ENCODE measurements at places on chromosomes 6 and 20.

DNA sequence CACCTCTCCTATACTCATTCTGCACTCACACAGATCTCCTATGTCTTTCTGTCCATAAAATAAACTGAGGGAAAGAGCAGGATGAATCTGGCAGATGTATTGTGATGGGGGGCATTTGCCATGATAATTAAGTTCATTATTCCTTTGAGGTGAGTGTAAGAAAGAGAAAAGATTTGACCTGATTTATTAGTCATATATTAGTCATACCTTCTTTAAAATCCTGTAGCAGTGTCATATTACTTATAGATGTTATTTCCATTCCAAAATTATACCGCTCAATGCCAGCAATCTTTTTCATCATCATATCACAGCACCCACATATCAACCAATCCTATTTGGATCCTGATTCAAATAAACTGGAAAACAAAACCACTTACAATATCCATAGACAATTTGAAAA lies 733.3 kb upstream of the SLC35B3 start:
- DNase-seq = no peak

DNA sequence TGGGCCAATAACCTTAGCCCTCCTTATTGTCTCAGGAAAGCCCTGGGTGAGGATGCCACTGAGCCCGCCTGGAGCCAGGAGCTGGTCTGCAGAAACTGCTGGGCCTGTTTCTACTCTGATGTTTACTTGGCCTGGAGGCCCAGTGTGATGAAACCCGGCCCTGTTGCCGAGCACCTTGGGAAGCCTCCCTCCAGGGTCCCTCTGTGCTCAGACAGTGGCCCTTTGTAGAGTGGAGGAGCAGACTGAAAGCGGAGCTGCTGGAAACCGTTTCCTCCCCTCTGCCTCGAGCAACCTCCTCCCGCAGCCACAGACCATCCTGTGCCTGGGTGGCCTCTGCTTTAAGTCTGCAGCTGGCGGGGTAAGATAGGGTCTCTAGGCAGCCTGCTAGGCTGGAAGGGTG lies 84.1 kb upstream of the EPB41L1 start:
- DNase-seq = no peak

DNA sequence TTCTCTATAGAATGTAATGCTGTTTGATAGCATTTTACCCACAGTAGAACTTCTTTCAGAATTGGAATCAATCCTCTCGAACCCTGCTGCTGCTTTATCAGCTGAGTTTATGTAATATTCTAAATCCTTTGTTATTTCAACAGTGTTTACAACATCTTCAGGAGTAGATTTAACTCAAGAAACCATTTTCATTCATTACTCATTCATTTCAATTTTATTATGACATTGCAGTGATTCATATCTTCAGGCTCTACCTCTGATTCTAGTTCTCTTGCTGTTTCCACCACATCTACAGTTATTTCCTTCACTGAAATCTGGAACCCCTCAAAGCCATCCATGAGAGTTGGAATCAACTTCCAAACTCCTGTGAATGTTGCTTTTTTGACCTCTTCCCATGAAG lies 93.7 kb downstream of the ZFAND3 start:
- DNase-seq = no peak

DNA sequence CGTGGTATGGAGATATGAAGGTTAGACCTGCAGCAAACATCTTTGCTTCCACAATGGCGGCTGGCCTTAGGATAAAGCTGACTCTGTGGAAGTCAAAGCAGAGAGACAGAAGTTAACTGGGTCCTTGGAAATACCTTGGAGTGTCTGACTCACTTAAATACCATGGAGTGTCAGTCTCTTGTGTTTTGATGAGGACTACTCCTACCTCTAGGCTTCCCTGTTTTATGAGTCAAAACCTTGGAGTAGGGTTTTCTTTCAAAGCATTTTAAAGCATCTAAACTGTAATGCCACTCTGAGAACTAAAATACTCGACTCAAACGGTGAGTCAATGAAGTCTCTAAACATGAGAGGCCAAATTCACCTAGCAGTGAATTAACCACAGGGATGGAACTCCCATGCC lies 329.1 kb downstream of the SAMD5 start:
- DNase-seq = no peak

DNA sequence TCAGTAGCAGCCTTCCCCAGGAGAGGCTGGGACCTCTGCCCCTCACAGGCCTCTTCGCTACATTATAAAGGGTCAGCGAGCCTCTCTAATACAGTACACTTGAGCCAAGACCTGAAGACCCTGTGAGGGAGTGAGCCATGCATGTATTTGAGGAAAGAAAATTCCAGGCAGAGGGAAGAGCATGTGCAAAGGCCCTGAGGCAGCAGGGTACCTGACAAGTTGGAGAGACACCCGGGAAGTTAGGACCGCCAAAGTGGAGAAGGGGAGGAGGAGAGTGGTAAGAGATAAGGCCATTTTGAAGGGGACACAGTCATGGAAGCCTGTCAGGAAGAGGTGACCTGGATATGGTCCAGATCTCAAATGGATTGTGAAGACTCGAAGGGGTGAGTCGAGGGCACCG lies 219.3 kb upstream of the RNF24 start:
- no peak for DNase-seq

DNA sequence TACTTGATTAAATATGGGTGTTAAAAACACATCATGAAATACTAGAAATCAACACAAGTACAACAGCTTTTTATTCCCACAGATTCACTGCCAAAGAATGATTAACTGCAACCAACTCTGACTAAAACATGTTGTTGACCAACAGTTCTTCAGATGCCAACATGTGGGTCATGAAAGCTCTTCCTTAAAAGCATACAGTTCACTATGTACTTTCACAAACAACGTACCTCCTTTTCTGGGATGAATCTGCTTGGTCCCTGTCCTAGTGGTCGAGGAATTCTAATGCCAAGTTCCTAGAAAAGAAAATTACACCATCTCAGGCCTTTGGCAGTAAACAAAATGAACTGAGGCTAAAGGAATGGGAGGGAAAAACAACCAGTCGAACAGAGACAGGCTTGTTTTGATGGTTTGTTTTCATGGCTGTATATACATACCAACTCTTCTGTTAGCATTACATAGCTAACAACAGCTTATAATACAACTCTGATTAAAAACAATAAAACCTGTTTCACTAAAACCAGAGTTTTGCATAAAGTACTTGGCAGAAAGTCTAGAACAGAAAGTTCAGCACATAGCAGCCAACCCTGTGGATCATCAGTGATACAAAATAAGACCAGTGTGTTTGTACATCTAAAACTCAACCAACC lies 92.5 kb downstream of the SESN1 start:
- no peak for DNase-seq

GRCh38 chr6:168299541-168300511 lies 19.8 kb downstream of the DACT2 start:
- DNase-seq = no peak

GRCh38 chr6:86916393-86916792 lies 20.9 kb upstream of the HTR1E start:
- no peak for DNase-seq

- no peak for DNase-seq
Measured at GRCh38 chr20:38192323-38192885, 27.3 kb upstream of the TGM2 start.

GRCh38 chr20:2165871-2166270 lies 64.2 kb downstream of the STK35 start:
- DNase-seq = no peak

GRCh38 chr20:35002426-35003210 lies 47.0 kb downstream of the MYH7B start:
- no peak for DNase-seq

GRCh38 chr6:111861431-111861885 lies 11.8 kb downstream of the FYN start:
- no peak for DNase-seq

DNA sequence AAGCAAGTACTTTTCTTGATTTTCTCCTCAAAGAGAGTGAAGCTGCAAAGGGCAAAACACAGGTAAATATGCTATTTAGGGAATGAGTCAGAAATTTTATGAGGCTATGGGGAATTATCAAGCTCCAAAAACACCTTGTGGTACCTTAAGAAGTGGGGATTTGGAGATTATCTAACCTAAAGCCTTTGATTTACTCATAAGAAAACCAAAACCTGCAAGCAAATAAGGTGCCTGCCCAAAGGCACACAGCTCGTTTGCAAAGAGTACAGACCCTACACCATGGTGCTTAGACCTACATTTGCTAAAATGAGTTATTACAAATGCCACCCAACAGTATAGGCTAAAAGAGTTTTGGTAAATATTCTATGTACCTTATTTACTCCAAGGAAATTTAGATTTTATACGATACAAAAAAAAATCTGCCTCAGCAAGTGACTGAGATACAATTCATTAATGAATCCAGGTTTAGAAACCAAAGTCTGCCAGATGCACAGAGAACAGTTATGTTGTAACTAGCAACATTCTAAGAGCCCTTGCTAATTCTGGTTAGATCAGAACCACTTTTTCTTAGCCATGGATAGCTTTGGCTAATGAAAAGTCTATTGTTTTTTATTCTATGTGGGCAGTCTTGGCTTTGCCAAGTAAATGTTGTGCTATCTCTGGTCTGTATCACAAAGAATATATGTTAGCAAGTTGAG lies 101.5 kb downstream of the KHDC1L start:
- no peak for DNase-seq

DNA sequence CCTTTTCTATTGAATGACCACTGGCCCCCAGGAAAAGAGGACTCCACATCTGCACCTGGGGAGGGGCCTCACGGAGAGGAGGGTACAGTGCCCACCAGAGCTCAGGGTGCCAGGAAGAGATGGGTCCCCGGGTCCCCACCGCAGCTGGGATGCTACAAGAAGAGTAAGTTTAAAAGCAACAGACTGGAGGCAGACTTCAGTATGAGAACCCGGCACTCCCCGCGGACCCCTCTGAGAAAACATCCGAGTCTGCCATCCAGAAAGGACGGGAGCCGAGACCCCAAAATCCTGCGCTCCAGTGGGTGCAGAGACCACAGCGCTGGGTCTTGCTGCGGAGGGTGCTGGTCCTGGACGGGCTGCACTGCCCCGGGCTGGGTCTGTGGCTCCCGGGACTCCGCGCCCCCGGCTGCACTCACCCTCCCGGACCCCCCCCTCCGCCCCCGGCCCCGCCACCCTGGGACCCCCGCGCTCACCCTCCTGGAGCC lies 350 bp downstream of the HELZ2 start:
- DNase-seq = no peak

GRCh38 chr6:76940191-76940590 lies 523.1 kb downstream of the HTR1B start:
- no peak for DNase-seq

GRCh38 chr6:26025047-26025893 lies 62.0 kb upstream of the HFE start:
- no peak for DNase-seq

GRCh38 chr6:114762145-114762544 lies 419.3 kb upstream of the HS3ST5 start:
- no peak for DNase-seq

DNA sequence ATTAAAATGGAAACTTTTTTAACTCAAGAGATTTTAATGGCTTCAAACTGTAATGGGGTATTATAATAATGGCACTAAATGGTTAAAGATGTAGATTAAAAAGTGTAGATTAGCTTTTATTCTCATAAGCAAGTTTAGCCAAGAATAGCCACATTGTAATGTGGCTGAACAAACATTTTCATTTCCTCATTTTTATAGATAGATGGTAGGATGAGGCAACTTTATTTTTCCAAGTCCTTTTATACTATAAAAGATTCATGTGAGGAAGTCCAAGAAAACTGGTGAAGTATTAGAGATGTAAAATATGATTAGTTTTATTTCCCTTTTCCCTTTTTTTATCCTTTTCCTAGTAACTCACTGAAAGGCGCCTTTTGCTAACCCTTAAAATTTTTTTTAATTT lies 88.8 kb downstream of the ATRN start:
- no peak for DNase-seq

DNA sequence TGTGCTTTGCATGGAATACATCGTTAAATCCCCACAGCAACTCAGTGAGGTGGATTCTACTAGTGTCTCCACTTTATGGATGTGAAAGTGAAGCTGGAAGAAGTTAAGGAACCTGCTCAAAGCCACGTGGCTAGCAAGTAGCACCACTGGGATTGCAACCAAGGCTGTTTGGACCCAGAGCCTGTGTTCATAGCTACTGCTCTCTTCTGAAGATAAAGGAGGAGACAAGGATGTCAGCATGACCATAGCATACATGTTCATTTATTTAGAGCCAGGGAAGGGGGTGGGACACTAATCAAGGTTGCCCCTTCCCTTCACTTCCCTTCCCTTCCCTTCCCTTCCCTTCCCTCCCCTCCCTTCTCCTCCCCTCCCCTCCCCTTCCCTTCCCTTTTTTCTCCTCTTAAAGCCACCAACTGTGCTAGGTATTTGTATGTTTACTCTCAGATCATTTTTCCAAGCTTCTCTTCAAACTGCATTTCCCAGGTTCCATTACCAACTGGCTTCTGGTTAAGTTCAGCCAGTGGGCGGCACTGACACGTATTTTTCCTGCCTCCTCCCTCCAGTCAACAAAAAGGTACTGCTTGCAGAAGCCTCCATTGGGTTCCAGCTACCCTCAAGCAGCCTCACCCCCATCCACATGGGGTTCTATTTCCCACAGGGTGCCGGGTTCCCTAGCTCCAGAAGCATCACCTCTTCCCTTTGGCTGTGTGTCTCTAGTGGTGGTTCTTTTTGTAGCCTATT lies 134.9 kb downstream of the BCAS1 start:
- DNase-seq = no peak

DNA sequence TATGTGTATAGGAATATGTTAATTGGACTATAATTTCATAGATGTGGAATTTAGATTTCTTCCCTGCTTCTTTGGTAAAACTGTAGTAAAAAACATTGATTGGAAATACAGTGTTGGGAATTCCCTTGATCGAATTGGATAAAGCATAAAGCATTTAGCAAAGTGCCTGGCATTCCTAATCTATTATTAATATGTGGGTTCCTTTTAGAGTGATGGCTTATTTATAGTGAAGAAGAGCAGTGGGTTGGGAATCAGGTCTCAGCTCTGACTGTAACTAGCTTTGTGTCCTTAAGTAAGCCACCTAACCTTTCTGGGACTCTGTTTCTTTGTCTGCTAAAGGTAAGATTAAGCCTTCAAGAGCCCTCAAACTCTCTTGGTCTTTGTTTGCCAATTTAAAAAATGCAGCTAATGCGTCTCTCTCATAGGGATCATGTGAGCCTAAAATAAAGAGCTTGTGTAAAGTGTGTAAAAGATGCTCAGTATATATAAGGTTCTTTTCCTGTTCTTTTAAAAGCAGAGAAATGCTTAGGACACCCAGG lies 53.3 kb downstream of the KCNS1 start:
- no peak for DNase-seq

All from thoracic aorta (tissue), 2 donors.